ENCODE measurements at places on chromosomes 13 and 19.

GRCh38 chr13:71677124-71677523 is 189.9 kb downstream of the DACH1 start:
- DNase-seq: no peak

DNA sequence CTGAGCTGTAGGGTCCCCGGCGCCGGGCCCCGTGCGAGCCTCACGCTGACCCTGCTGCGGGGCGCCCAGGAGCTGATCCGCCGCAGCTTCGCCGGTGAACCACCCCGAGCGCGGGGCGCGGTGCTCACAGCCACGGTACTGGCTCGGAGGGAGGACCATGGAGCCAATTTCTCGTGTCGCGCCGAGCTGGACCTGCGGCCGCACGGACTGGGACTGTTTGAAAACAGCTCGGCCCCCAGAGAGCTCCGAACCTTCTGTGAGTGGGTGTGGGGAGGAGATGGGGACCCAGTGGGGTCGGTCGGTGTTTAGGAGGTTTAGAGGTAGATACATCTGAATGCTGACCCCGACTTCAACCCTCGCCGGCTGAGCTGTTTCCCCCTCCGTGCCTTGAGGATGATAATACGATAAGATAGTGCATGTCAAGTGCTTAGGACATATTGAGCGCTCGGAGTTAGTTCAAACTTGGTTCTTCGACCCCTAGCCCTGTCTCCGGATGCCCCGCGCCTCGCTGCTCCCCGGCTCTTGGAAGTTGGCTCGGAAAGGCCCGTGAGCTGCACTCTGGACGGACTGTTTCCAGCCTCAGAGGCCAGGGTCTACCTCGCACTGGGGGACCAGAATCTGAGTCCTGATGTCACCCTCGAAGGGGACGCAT is 1.9 kb downstream of the ICAM5 start:
- no peak for DNase-seq

DNA sequence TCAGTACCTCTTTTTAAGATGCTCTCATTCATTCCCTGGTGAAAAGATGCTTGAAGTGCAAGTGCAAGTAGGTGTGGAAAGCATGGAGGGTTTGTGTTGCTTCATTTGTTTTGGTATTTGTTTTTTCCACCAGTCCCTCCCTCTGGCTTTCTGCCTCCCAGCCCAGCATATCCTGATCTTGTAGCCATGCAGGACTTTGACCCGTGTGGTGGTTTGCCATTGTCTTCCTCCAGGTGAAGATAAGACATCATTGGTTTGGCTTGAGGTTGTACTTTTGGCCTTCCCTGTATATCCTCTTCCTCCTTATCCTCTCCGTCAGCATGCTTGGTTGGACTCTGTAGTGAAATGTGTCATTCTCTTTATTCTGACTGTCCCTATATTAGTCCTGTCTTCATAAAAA is 9.1 kb downstream of the SPINT2 start:
- DNase-seq: no peak

DNA sequence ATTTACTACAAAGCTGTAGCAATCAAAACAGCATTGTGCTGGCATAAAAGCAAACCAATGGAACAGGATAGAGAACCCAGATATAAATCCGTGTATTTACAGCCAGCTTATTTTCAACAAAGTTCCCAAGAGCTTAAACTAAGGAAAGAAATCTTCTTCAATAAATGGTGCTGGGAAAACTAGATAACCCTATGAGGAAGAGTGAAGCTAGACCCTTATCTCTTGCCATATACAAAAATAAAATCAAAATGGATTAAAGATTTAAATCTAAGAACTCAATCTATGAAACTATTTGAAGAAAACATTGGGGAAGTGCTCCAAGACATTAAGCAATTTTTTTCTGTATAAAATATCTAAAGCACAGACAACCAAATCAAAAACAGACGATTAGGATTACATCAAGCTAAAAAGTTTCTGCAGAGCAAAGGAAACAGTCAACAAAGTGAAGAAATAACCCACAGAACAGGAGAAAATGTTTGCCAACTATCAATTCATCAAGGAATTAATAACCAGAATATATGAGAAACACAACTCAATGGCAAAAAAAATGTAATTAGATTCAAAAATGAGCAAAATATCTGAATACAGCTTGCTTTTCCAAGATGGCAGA is 480.7 kb downstream of the LMO7 start:
- DNase-seq: no peak

DNA sequence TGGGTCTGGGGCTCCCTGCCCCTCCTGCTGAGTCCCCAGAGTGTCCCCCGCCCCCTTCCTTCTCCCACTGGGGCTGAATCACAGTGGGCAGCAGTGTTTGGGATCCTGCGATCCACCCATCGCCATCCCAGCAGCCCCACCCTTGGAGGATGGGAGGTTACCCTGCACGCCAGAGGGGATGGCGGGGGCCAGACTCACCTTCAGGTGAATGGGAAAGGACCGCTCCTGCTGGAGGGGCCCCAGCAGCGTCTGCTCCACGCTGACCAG is 569 bp downstream of the DLEU7 start:
- DNase-seq: no peak

- peak; percentile 63 for DNase-seq
Observed at GRCh38 chr13:98484289-98485219, 92.4 kb downstream of the STK24 start.

GRCh38 chr19:58558066-58558622 is at the start of gene UBE2M:
UBE2M (minus strand) TSS chr19:58558611; CDS start chr19:58558381, 230 bp downstream.
- no peak for DNase-seq

- no peak for DNase-seq
Observed at GRCh38 chr19:46426035-46426505, 2.7 kb downstream of the PNMA8C start.

DNA sequence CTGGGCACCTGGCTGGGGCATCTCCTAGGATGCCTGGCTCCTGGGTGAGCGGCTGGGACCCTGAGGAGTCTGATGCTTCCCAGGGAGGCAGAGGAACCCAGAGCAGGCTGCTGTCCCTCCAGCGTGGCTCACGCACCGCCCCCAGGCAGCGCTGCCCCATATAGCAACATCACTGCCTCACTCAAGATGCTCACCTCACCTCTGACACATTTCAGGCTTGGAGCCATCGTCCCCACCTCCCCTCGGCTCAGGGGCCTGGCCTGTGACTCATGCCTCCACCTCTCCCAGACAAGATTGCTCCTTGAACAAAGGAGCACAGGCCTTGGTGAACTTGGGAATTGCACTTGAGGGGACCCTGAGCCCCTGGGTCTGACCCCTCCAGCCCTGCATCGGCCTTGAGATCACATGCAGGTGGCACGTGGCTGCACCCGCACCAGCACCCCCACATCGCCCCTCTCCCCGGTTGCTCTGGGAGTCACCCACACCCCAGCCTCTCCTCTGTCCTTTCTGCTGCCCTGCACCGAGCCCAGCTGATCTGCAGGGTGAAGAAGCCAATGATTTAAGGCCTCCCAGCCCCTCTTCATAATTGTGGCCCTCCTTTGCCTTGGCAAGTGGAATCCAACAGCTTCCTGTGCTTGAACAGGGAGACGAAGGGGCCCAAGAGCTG is 11.2 kb downstream of the CEBPA start:
- no peak for DNase-seq

GRCh38 chr19:35116072-35116801 is 614 bp downstream of the FXYD3 start:
- DNase-seq: no peak

Measured in activated T-helper 1 cell treated with Interleukin-2 at 50 U/mL for 16 hours (primary cell).